ENCODE measurements at places on chromosomes 4 and X. TPM values are rescaled to one million over a fixed set of nuclear protein-coding genes. Genes with fewer than 3 reads are reported as not detected.

GRCh38 chr4:69532125-69532524, 36.4 kb upstream of the UGT2B4 start:
- DNase-seq = no peak

DNA sequence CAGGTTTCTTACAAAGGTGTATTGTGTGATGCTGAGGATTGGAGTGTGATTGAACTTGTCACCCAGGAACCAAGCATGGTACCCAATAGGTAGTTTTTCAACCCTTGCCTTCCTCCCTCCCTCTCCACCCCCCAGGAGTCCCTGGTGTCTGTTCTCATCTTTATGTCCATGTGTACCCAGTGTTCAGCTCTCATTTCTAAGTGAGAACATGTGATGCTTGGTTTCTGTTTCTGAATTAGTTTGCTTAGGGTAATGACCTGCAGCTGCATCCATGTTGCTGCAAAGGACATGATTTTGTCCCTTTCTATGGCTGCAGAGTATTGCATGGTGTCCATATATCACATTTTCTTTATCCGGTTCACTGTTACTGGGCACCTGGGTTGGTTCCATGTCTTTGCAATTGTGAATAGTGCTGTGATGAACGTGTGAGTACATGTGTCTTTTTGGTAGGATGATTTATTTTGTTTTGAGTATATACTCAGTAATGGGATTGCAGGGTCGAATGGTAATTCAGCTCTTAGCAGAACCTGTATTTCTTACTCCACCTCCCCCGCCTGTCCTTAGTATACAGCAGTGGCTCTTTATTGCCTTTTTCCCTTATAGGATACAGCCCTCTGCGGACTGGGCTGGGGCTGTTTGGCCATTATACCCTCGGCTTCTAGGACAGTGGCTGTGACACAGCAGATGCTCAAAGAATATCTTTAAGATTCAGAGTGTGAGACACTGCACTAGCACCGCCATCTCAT, 145.4 kb downstream of the PTTG2 start:
- DNase-seq = no peak

Gene BCLAF3
- total RNA-seq = 15.4 TPM

Gene AGTR2
- total RNA-seq = 60.7 TPM

- DNase-seq = no peak
Observed at GRCh38 chr4:148289740-148290139, 152.5 kb downstream of the NR3C2 start.

- DNase-seq = no peak
Observed at GRCh38 chrX:38347136-38347535, 5.3 kb upstream of the OTC start.

Gene ZNF157
- total RNA-seq = 0.23 TPM

Gene HSFX2
- not detected for total RNA-seq

Gene CDKL5
- total RNA-seq = 33.8 TPM

DNA sequence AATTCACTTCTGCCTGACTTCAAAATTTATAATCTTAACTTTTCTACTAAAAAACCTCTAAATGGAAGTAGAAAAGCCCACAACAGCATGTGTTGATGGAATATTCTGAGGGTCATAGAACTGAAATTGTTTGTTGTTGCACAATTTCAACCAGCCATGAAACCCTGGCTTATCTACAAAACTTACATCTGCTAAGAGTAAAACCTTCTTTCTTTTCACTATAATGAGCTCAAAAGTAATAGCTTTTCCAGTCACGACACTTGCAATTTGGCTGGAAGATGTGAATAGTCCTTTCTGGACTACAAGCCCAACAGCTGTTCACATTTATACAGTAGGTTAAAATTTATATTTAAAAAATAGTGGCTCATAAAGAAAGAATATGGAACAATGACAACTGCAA, 250.0 kb downstream of the GPAT3 start:
- DNase-seq = no peak

GRCh38 chrX:9434051-9434550, 30.8 kb upstream of the TBL1X start:
- DNase-seq = no peak

DNA sequence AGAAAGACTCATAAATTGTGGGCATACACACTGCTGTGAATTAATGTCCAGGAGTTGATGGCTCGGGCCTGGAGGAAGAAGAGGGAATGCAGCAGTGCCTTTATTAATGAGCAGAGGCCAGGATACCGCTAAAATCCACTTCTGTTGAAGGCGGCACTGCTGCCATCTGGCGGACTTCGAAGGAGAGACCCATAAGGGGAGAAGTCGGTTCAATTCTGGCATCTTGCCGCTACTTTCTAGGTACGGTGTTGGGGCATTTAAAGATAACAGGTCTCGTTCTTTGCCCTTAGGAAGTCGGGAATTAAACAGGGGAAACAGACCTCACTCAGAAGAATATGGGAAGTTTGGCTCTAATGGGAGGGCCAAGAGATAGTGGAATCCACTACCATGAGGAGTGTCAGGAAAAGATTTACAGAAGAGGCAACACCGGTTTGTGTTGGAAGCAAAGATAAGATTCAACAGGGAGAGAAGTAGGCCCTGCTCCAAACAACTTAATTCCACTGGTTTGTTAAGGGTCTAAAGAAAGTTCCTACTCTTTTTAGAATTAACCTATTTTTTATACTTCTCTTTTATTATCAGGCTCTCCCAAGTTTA, 133.6 kb upstream of the GIMD1 start:
- peak; percentile 73 for DNase-seq

GRCh38 chr4:53113431-53114225, 251.5 kb downstream of the RASL11B start:
- no peak for DNase-seq
